ENCODE measurements at places on chromosomes 7 and 10. TPM values are rescaled to one million over a fixed set of nuclear protein-coding genes. Genes with fewer than 3 reads are reported as not detected.
A peak's percentile ranks its signal among the peaks of the same experiment; 100 is the strongest.

H2BK1 gene
- not detected for total RNA-seq

VENTX gene
- 0.14 TPM for total RNA-seq

SEMA3E gene
- 2.2 TPM for total RNA-seq

PLAU gene
- 3.5 TPM for total RNA-seq

COL28A1 gene
- 3.2 TPM for total RNA-seq

PLAC9 gene
- total RNA-seq: 8.2 TPM

RTKN2 gene
- 2.5 TPM for total RNA-seq

NEBL gene
- total RNA-seq: 15.5 TPM

NUTM2A gene
- total RNA-seq: 1.6 TPM

STOX1 gene
- 3.4 TPM for total RNA-seq

- DNase-seq: no peak
Observed at GRCh38 chr10:88974446-88975376, 15.9 kb upstream of the FAS start.

GRCh38 chr7:116711790-116712189 is 39.8 kb downstream of the MET start:
- DNase-seq: no peak

GRCh38 chr7:7707806-7708205 is 10.6 kb downstream of the RPA3 start:
- DNase-seq: no peak

GRCh38 chr10:72239409-72239808 is 23.3 kb upstream of the ASCC1 start:
- DNase-seq: peak; percentile 4

- DNase-seq: no peak
Observed at GRCh38 chr10:12214763-12215218, 18.8 kb downstream of the CDC123 start.

- no peak for DNase-seq
Observed at GRCh38 chr7:1237704-1238255, 5.1 kb downstream of the UNCX start.

DNA sequence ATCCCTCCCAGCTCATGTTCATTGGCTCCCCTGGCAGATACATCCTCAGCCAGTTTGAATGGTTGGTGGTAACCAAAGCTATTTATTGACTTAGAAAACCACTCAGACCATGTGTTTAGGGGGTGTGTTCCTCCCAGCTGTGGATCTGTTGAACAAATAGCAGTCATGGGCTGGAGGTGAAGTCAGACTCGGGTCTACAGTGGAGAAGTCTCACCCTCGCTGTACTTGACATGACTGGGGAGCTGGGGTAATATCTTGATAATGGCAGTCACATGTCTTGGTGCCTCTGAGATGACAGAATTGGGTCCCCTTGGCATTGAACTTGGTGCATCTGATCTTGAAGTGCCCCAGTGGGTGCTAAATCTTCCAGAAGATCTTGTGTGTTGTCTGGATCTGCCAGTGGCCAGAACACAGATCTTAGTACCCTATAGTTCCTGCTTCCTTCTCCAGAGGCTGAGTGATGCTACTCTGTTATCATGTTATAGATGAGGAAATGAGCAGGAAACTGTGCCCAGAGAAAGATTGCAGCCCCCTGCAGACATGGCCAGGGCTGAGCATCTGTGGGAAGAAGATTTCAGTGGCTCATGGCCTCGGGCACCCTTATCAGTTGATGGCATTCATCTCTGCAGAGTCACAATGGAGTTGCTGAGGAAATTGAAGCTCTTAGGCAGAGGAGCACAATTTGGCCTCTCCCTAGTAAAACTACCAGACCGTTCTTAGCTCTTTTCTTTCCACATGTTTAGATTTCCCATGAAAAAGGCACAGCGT is 50.4 kb downstream of the ADRA2A start:
- DNase-seq: no peak

- no peak for DNase-seq
Observed at GRCh38 chr10:103795634-103796270, 59.6 kb downstream of the SH3PXD2A start.

DNA sequence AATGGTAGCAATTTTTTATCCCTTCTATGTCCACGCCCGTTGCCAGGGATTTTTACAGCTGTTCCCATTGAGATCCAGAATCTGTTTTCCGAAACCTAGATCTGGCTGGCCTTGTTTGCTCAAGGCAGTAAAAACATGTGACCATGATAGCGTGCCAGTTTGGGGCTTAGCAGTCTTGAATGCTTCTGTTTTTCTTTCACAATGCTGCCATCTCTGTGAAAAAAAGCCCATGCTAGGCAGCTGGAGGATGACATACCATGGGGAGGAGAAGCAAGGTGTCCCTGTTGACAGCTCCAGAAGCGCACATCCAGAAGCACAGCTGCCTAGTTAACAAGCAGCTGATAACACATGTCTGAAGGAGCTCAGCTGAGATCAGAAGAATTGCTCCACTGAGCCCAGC is 2.2 kb upstream of the ZNF92 start:
- no peak for DNase-seq

DNA sequence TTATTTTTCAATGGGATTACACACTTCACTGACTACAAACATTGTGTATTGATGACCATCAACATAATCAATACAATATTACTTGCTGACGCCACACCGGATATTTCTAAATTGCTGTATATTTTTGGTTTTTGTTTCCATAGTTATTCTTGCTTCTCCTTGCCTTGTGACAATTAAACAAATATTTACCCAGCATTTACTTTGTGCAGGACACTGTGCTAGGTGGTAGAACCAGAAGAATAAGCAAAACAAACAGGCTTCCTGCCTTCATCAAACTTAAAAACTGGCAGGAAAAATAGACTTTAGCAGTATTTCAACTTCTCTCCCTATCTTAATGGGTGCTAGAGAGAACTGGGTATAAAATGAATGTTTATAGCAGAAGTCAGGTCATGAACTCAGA is 50.6 kb downstream of the ZNF277 start:
- no peak for DNase-seq

DNA sequence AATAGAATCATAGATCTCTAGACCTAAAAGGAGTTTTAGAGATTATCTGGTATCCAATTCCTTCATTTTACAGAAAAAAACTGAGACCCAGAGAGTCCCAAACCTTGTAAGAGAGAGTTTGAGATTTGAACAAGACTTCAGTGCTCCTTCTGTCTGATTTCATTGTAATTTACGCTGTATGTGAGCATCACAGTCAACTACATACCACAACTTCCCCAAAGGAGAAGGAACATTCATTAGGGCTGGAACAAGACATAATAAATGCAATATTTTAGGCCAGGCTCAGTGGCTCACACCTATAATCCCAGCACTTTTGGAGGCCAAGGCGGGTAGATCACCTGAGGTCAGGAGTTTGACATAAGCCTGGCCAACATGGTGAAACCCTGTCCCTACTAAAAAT is 17.3 kb upstream of the PRKAR2B start:
- DNase-seq: no peak

DNA sequence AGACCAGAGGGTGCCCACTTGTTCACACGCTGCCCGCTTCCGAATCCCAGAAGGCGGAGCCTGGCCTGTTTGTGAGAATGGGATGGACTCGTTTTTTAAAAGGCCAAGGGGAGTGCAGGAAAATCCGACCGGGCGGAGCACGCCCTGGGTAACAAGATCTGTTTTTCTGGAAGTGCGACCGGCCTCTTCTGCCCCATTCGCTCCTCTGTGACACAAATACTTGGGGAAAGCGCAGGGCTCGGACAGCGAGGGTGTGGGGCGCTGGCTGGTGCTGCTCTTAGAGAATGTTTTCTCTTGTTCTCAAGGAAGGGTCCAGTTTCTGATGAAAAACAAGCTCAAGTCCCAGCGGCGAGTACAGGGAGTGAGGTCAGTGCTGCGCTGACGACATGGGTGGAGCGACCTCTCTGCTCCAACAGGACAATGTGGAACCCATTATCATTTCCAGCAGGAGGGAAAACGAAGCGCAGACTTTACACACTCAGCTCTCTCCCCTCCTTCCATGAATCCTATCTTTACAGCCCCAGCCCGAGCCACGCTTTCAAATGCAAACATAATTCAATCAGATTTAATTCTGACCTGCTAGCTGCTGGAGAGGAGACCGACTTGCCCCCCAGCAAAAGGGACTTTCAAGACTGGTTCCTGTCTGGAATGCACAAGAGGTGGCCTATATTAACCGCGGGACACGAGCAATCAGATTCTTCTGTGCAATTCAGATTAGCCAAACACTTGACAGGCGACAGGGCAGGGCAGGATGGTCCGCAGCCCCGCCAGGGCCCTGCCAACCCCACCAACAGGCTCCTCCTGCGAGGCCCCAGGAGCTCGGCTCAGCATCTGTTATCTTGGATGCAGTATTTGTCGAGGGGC is 1.1 kb downstream of the RADIL start:
- DNase-seq: peak; percentile 27

- peak; percentile 59 for DNase-seq
Observed at GRCh38 chr10:70232155-70232858, 922 bp downstream of the PPA1 start.

GRCh38 chr10:3622845-3623621 is 162.0 kb downstream of the KLF6 start:
- no peak for DNase-seq

DNA sequence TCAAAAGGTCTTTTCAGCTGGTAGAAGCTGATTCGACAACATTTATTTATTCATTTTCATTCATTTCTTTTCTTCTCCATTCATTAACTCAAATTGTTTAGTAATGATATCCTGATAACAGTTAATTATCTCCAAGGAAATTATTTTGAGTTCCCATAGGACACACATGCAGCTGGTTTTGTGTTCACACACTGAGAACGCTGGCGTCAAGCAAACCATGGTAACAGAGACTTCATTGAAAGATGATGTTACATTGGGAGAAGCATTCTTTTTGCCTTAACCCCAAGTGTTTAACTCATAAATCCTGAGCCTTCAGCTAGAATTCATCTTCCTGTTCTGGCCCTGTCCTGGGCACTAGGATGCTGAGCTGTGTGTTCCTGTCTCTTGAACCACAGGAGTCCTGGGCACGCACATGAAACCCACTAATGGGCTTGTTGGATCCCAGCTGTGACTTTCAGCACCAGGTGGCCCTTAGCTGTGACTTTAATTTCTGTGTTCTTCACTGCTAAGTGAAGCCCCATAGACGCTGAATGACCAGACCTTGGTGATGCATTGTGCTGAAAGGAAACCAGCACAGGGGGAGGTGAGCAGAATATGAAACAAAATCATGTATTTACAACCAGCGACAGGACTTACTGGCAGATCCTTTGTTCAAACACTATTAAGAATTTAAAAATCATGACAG is 121.5 kb upstream of the PRSS58 start:
- DNase-seq: no peak

DNA sequence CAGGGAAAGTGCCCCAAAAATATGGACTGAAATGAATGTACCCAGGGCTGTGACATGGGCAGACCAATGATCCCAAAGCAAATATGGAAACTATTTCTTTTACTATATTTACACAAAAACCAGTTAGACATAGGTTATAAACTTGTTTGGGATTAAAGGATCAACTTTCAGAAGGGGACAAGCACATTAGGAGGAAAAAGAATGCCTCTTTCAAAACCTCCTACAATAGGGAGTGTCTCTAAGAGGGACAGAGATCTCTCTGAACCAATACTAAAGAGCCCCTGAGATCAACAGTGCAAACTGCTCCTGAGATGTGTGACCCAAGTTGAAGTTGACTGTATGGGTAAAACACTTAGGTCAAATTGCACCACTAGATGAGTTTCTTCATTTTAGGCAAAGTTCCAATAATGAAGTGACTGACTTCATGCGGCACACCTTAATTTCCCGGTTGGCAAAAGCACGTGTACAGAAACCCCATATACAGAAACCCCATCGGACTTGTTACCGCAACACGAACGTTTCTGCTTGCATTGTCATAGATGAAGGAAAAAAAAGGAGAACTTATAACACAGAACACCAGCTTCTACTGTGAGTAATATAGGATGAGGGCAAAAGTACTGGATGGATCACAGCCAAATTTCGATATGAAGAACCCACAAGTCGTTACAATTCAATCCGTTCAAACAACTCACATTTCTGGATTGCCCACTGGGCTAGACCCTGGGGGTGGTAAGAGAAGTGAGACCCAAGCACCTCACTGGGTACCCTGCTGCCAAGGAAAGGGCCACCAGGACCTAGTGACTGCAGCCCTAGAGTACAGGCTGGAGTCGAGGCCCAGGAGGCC is 4.3 kb downstream of the SVIL start:
- DNase-seq: no peak

DNA sequence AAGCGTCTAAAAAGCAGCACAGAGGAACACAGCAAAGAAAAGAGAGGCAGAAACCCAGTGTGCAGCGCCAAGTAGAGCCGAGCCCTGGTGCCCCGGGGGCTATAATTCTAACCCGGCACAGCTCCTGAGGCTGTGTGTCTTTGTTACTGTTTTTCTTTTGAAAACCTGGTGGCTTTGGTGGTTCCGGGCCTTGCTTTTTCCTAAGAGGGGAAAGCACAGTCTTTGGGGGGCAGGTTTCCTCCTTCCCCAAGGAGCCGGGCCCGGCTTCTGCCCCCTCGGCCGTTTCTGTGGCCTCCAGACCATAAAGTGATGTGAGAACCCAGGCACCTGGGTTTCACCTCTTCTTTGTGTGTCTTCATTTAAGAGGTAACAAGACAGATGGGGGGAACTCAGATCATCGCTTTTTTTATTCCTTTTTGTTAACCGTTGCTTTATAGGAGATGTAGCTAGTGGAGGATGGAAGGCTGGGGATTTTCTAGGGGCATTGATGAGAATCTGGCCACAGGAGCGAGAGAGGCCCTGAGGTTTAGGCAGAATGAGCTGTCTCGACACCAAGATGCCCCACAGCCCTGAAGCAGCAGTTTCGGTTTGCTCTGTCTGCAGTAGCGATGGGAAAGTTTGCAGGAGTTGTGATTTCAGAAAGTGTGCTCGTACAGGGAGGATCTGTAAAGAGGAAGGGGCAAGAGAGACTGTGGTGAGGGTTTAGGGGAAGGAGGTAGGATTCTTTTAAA is 367.8 kb upstream of the GALNT17 start:
- DNase-seq: no peak

All from left colon (tissue), 2 donors.